ENCODE measurements at places on chromosomes 13 and 19.

DNA sequence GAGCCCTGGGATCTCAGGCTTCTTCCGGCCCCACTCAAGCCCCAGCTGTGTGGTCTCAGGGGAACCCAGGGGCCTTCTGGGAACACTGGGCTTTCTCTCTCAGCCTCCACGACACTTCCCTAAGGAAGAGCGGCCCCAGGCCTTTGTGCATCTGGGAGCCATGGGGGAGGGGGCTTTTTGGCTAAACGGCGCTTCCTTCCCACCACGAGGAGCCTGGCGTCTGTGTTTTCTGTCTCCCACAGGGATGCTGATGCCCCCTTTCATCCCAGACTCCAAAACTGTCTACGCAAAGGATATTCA, 24.2 kb upstream of the TMEM255B start:
- no peak for DNase-seq

- DNase-seq = no peak
Measured at GRCh38 chr13:32311188-32311897, 3.8 kb downstream of the ZAR1L start.

GRCh38 chr13:89900104-89900765, 1447.3 kb upstream of the MIR17HG start:
- no peak for DNase-seq

- no peak for DNase-seq
Measured at GRCh38 chr19:13160557-13160956, 10.3 kb downstream of the IER2 start.

DNA sequence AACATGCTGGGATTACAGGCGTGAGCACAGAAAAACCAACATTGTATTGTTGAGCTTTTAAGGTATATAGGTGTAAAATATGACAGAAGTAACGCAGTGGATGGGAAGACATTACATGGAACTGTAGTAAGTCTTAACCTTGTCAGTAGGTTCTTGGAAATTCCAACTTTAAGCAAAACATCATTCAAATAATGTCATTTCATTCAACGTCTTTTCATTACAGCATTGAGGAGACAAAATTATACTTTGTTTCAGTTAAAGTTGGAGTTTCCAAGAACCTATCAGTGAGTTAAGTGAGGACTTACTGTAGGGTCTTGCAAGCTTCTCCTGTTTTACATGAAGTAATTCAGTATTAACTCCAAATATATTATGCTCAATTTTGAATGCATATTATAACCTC, 27.0 kb upstream of the GPR183 start:
- DNase-seq = no peak

- DNase-seq = no peak
Measured at GRCh38 chr13:36841391-36841790, 22.4 kb downstream of the RFXAP start.

- peak; percentile 15 for DNase-seq
Measured at GRCh38 chr13:19634256-19634740, 839 bp downstream of the MPHOSPH8 start.

DNA sequence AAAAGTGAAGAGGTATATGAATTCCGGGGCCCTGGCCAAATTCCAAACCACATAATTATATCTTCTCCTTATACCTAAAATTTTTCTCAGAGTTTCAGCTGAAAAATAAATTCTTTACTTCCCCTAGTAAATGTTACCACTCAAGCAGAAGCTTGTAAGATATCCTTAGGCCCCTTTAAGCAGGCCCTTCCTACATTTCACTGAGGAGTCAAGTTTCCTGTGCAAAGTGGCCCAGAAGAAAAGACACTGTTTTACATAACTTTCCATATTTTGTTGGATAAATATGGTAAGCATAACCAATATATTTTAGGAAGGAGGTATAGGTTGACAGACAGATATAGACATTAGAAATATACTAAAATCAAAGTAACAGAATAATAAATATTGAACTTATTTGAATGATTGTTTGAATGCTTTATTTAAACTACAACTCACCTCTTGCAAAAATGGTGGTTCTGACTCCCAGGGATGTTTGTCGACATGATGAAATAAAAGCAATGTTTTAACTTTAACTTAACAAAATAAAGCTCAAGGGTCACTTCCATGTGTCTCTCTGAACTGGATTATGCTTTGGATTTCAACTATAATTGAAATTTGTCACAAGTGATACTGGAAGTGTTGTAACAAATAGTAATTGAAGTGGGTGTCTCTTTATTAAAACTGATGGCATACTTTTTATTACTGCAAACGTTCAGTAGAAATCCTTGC, 141.2 kb downstream of the SPRY2 start:
- DNase-seq = no peak

- peak; percentile 12 for DNase-seq
Measured at GRCh38 chr13:47287291-47287751, 390.5 kb upstream of the HTR2A start.

DNA sequence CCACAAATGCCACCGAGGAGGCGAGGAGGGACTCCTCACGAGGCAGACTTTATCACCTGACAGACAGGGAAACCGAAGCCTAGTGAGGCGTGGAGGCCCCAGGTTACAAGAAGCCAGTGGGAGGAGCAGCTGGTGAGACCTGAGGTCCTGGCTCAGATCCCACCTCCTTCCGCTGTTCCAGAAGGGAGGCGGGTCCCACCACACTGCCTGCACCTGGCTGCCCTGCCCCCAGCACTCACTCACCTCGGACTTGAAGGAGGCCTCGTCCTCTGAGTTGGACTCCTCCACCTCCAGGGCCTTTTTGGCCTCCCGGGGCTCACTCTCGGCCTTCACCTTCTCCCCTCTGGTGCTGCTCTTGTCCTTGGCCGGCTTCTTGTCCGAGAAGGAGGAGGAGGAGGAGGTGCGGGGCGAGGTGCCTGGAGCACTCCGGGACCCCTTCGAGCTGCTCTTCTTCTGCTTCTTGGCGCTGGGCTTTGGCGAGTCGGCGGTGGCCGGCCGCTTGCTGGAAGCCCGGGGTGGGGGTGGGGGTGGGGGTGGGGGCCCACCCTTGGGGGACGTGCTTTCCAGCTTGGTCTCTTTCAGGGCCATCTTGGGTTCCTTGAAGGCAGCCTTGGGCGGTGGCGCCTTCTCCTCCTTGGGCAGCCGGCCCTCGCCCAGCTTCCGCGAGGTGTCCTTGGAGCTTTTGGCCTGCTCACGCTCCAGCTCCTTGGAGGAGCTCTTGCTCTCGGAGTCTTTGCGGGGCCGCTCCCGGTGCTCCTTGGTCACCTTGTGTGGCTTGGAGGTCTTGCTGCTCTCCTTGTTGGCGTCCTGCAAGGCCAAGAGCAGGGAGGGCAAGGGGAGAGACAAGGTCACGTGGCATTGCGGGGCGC, 57.7 kb downstream of the MLLT1 start:
- DNase-seq = no peak

DNA sequence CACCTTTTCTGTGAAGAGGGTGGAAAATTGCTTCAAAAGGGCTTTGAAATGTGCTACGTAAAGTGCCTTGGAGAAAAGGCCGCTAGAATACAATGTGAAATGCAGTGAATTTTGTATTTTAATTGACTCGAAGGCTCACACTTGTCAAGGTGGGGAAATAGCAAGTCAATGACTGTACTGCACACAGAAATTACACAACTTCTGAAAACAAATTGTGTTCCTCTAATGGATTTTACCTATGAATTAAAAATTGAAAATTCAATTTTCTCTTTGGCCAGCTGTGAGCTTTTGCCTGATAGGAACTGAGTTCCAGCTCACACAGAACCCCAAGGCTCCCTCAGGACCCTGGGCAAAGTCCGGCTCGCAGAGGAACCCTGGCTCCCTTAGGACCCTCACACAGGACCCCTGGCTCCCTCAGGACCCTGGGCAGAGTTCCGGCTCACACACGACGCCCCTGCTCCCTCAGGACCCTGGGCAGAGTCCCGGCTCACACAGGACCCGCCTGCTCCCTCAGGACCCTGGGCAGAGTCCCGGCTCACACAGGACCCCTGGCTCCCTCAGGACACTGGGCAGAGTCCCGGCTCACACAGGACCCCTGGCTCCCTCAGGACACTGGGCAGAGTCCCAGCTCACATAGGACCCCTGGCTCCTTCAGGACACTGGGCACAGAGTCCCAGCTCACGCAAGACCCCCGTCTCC, 324.9 kb downstream of the UQCRFS1 start:
- DNase-seq = no peak

GRCh38 chr19:11446271-11446651, 10.8 kb downstream of the PRKCSH start:
- DNase-seq = no peak

GRCh38 chr19:1018932-1019615, 1.8 kb downstream of the TMEM259 start:
- no peak for DNase-seq

GRCh38 chr13:70856711-70857110, 748.5 kb upstream of the KLHL1 start:
- DNase-seq = no peak

GRCh38 chr19:45640849-45641273, 1.7 kb upstream of the EML2 start:
- DNase-seq = no peak

GRCh38 chr13:51786425-51787265, 17.3 kb downstream of the DHRS12 start:
- no peak for DNase-seq

Measured in GM04503 (cell line).